ENCODE measurements at places on chromosomes 12 and 14. TPM values are rescaled to one million over a fixed set of nuclear protein-coding genes. Genes with fewer than 3 reads are reported as not detected.

DNA sequence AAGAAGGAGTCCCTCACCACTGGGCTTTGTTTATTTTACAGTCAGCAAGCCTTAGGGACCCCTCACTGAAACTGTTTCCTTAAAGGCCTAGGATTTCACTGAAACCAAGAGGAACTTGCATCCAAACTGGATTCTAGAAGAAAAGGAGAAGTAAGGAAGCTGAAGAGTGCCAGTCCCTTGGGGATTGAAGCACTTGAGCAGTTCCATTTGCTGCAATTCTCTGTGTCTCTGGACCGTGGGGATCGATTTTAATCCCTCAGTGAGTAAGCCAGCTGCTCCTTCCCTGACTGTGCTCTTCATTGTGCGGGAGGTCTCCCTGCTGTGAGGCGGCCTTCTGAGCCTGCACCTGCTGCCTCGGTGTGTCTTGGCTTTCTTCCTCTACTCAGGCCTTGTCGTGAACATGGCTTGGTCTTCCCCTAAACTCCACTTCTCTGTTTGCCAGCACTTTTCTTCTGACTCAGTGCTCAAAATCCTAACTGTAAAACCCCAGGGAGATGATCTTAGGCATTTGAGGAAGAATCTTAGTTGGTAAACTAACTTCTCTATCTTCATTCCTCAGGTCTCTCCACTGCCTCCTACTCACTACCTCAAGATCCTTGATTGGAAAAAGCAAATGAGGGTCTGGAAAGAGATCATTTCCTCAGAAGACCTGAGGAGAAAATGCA lies 132.6 kb downstream of the SLC38A6 start:
- H3K36me3 ChIP-seq, result peaks cover 5% of the 10 kb centered on the region
- no peak for DNase-seq
- H3K27me3 ChIP-seq, result peaks cover 2% of the 10 kb centered on the region
- H3K4me3 ChIP-seq, result no peak overlapping the region
- no peaks in the 10 kb centered on the region for H3K4me1 ChIP-seq

DNA sequence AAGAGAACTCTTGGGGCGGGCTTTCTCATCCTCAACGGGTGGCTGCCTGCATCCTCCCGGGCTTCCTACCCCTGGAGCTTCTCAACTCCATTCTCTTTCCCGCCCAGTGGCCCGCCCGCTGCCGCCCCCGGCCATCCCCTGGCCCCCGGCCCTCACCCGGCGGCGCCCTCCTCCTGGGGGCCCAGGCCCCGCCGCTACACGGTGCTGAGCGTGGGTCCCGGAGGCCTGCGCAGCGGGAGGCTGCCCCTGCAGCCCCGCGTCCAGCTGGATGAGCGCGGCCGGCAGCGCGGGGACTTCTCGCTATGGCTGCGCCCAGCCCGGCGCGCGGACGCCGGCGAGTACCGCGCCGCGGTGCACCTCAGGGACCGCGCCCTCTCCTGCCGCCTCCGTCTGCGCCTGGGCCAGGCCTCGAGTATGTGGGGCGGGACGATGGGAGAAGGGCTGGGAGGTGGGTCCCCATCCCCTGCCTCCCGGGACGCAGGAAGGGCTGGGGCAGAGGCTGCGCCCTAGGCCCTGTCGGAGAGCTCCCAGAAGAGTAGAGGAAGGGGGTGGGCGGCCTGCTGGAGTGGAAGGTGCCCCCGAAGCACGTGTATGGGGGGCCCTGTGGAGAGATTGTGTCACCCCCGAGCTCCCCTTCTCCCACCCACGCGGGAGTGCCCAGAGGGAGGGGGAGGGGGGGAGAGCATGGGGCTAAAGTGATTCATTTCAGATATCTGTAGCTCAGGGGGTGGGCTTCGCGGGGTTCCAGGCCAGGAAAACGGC lies 1.5 kb downstream of the LAG3 start:
- DNase-seq, result no peak
- H3K4me3 ChIP-seq, result no peak overlapping the region
- H3K27me3 ChIP-seq, result peaks cover 73% of the 10 kb centered on the region
- peaks cover 44% of the 10 kb centered on the region for H3K4me1 ChIP-seq
- peaks cover 26% of the 10 kb centered on the region for H3K36me3 ChIP-seq
- no peak overlapping the region for H3K27ac ChIP-seq

- H3K36me3 ChIP-seq, result no peaks in the 10 kb centered on the region
- H3K27ac ChIP-seq, result no peak overlapping the region
- peaks cover 4% of the 10 kb centered on the region for H3K4me1 ChIP-seq
- no peak overlapping the region for H3K4me3 ChIP-seq
- no peaks in the 10 kb centered on the region for H3K27me3 ChIP-seq
- peak; percentile 39 for DNase-seq
These were observed 21.1 kb downstream of the BDKRB2 start for GRCh38 chr14:96225745-96226151.

DNA sequence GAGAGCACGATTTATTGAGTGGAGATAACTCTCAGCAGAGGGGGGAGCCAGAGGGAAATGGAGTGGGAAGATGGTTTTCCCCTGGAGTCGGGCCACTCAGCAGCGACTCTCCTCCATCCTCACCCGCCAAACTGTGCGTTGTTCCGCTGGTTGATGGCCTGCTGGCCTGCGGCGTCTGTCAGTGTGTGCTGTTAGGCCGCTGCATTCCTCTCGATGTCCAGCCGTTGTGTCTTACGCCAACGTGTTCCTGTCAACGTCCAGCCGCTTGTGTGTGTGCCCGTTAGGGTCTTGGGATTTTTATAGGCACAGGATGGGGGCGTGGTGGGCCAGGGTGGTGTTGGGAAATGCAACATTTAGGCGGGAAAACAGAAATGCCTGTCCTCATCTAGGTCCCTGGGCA lies 69.2 kb downstream of the PTPRQ start:
- H3K36me3 ChIP-seq, result no peaks in the 10 kb centered on the region
- H3K4me1 ChIP-seq, result no peaks in the 10 kb centered on the region
- no peak for DNase-seq
- H3K27ac ChIP-seq, result no peak overlapping the region
- peaks cover 5% of the 10 kb centered on the region for H3K27me3 ChIP-seq
- H3K4me3 ChIP-seq, result no peak overlapping the region

- DNase-seq, result no peak
- peaks cover 5% of the 10 kb centered on the region for H3K4me1 ChIP-seq
- no peak overlapping the region for H3K4me3 ChIP-seq
- peaks cover 39% of the 10 kb centered on the region for H3K27me3 ChIP-seq
These were observed 2.7 kb downstream of the MYO1A start for GRCh38 chr12:57046947-57047890.

DNA sequence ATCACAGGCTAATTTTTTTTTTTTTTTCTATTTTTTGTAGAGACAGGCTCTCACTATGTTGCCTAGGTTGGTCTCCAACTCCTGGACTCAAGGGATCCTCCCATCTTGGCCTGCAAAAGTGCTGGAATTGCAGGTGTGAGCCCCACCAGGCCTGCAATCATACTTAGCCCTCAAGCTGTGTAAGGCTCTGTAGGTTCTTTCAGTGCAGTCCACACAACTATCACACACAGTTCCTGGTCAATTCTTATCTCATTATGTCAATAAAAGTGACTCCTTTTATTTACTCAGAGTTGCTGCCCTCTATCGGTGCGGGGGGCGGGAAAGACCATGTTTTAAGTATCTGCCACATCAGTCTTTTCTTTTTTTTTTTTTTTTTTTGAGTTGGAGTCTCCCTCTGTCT lies 29.0 kb downstream of the SLC2A3 start:
- DNase-seq, result peak; percentile 59
- peak overlapping the region; percentile 86 for H3K27ac ChIP-seq
- H3K4me3 ChIP-seq, result no peak overlapping the region
- H3K36me3 ChIP-seq, result no peaks in the 10 kb centered on the region

GRCh38 chr14:100770605-100771120 lies 44.0 kb downstream of the DLK1 start:
- no peak overlapping the region for H3K27ac ChIP-seq
- DNase-seq, result no peak
- peaks cover 7% of the 10 kb centered on the region for H3K27me3 ChIP-seq
- no peak overlapping the region for H3K4me3 ChIP-seq
- H3K4me1 ChIP-seq, result no peaks in the 10 kb centered on the region

- no peaks in the 10 kb centered on the region for H3K36me3 ChIP-seq
- no peak for DNase-seq
- H3K27ac ChIP-seq, result no peak overlapping the region
- no peaks in the 10 kb centered on the region for H3K4me1 ChIP-seq
- peaks cover 13% of the 10 kb centered on the region for H3K27me3 ChIP-seq
These were observed 98.2 kb downstream of the NUAK1 start for GRCh38 chr12:106040521-106040920.

DNA sequence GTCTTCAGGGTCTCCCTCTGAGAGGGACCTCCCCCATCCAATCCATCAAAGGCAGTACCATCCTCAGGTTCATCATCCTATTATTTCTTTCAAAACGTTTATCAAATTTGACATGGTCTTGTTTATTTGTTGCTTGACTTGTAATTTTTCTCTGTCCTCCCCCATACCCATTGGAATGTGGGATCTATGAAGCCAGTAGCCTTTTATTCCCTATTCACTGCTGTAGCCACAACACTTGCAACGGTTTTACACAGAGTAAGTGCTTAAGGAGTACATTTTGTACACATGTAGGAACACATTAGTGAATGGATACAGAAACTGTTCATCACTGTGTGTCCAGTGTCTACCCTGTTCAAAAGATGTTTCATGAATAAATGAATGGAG lies 41.5 kb downstream of the IGF1 start:
- no peak overlapping the region for H3K4me3 ChIP-seq
- no peaks in the 10 kb centered on the region for H3K36me3 ChIP-seq
- no peak for DNase-seq
- H3K4me1 ChIP-seq, result peaks cover 8% of the 10 kb centered on the region

DNA sequence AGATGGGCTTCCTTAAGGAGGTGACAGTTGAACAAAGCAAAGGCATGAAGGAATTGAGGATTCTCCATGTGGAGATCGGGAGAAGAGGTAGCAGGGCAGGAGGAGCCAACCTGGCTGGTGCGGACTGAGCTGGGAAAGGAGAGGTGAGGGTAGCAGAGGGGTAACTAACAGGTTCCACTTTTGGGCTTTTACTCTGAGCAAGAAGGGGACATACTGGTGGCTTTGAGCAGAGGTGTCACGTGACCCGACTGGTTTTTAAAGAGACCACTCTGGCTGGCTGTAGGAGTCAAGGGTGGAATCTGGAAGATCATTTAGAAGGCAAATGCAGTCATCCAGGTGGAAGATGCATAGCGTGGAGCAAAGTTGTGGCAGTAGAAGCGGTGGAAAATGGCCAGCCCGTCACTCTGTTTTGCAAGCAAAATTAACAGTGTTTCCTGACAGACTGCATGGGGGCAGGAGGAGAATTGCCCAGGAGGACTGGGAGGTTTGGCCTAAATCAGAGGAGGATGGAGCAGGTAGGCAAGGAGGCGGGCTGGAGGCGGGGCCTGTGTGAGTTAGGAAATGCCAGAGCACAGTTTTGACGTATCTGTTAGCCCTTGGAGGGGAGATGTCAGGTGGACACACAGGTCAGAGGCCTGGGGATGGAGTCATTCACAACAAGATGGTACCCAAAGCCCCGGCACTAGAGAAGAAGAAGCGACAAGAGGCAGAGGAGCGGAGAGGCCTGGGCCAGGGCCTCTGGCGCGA lies 156.3 kb upstream of the FKBP4 start:
- H3K4me3 ChIP-seq, result no peak overlapping the region
- DNase-seq, result no peak
- H3K36me3 ChIP-seq, result peaks cover 2% of the 10 kb centered on the region

- no peaks in the 10 kb centered on the region for H3K36me3 ChIP-seq
- H3K27ac ChIP-seq, result no peak overlapping the region
- no peak for DNase-seq
- H3K4me3 ChIP-seq, result no peak overlapping the region
- H3K4me1 ChIP-seq, result no peaks in the 10 kb centered on the region
These were observed 289.9 kb upstream of the SFSWAP start for GRCh38 chr12:131420867-131421447.

DNA sequence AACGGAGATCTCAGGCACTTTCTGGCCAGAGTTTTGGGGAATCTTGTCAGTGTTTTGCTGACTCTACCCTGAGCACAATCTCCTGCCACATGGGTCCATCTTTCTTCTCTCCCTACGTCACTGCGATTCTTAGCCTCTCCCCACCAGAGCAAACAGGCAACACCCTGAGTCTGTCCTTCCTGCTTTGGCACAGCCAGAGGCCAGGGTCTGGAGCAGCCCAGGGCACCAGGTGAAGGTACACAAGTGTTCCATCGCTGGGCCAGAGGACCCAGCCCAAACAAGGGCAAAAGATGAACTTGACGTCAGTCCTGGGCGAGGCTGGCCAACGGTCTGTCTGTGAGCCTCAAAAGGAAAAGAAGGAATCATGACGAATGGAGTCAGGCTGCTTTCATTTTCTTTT lies 12.7 kb upstream of the CCDC177 start:
- H3K36me3 ChIP-seq, result no peaks in the 10 kb centered on the region
- no peaks in the 10 kb centered on the region for H3K4me1 ChIP-seq
- H3K4me3 ChIP-seq, result no peak overlapping the region
- H3K27me3 ChIP-seq, result no peaks in the 10 kb centered on the region

The BBOF1 gene
- total RNA-seq, result 4.5 TPM

The VWF gene
- total RNA-seq, result 0.10 TPM

Measured in progenitor cell of endocrine pancreas (in vitro differentiated cells).